ENCODE measurements at places on chromosomes 13 and 19.
A peak's percentile ranks its signal among the peaks of the same experiment; 100 is the strongest.

DNA sequence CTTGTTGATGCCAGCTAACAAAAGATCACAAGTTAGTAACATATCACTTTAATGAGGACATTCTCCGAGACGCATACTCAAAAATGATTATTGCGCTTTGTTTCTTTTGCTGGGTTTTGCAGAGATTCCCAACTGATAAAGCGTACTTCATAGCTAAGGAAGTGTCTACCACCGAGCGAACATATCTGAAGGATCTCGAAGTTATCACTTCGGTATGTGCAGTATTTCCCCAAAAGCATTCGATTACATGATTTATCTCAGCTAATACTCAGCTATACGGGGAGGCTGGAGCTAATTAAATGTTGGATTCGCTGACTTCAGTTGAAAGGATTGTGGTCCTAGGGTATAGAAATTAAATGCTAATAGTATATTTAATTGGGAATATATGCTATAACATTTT lies 166.3 kb downstream of the STK24 start:
- DNase-seq, result no peak

DNA sequence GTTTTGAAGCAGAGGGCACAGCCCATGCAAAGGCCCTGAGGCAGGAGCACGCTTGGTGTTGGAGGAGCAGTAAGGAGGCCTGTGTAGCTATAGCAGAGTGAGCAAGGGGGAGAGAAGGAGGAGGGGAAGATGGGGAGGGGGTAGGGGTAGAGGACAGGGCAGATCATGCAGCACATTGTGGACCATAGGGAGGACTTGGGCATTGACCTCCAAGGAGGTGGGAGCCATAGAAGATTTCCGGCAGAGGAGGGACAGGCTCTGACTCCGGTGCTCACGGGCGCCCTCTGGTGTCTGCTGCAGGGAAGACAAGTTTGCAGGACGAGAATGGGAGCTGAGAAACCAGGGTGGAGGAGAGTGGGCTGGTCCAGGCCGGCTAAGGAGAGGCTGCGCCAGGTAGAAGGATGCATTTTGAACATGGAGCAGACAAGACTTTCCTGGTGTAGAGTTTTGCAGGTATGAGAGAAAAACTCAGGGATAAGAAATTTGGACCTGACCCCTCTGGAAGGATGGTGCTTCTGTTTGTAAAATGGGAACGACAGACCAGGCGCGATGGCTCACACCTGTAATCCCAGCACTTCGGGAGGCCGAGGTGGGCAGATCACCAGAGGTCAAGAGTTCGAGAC lies 13.7 kb upstream of the CREB3L3 start:
- DNase-seq, result peak; percentile 85

- DNase-seq, result peak; percentile 46
Observed at GRCh38 chr13:48505597-48506091, 27.2 kb downstream of the RCBTB2 start.

GRCh38 chr13:71290963-71291841 lies 575.8 kb downstream of the DACH1 start:
- DNase-seq, result peak; percentile 6

DNA sequence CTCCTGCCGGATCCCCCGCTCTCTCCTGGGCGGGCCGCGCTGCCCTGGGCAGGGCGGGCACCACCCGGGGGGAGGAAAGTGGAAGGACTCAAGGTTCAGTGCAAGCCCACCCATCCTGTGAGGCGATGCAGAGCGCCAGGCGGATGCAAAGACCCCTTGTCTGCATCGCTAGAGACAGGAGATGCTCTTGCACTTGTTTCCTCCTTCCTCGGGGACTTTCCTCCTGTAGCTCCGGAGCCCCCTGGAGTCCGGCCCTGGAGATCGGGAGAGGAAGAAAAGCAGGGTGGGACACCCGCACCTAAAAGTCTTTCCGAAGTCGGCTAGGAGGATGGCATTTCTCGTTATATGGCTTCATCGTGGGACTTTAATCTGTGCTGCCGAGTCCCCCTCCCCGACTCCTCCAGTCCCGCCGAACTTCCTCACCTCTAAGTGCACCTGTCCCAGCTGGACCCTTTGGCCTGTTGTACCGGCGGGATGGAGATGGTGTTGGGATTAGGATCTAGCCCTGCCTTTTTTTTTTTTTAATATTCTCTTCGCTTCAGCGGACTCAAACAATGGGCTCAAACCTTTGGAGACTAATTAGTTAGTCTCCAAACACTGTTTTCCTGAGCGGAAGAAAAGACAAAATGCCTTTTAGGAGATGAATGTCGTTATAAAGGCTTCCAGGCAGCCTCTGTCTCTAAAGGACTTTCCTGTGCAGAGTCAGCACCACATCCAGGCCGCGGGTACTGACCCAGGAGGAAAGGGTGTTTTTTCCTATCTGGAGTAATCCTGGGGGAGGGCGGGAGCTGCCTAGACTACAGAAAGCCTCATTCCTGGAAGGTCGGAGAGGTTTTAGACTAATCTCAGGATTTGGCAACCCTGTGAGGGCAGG lies 725 bp downstream of the FAM124A start:
- no peak for DNase-seq

GRCh38 chr19:709196-709964 lies 645 bp downstream of the PALM start:
- no peak for DNase-seq

- no peak for DNase-seq
Observed at GRCh38 chr19:16721051-16721450, 1.4 kb downstream of the NWD1 start.

- no peak for DNase-seq
Observed at GRCh38 chr13:74767050-74767449, 632.8 kb upstream of the KLF12 start.

DNA sequence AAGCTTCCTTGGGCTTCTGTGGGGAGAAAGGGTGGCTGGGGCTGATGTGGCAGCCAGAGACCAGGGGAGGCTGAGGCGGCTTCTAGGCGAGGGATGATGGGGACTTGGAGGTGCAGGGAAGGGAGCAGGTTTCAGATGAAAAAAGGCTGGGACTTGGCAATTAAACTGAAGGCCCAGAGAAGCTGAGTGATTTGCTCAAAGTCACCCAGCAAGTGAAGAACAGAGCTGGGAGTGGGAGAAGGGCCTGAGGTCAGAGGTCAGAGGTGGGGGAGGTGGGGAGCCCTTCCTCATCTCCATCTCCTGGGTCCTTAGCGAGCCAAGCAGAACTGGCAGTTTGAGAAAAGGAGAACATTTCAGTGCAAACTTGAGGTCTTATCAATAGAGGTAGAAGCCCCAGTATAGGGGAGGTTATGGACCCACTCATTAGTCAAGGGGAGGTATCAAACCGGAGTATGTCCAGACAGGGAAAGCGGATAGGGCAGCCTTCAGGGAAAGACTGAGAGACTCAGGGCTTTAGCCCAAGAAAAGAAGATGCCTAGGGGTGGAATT lies 49.6 kb upstream of the NFIC start:
- no peak for DNase-seq

DNA sequence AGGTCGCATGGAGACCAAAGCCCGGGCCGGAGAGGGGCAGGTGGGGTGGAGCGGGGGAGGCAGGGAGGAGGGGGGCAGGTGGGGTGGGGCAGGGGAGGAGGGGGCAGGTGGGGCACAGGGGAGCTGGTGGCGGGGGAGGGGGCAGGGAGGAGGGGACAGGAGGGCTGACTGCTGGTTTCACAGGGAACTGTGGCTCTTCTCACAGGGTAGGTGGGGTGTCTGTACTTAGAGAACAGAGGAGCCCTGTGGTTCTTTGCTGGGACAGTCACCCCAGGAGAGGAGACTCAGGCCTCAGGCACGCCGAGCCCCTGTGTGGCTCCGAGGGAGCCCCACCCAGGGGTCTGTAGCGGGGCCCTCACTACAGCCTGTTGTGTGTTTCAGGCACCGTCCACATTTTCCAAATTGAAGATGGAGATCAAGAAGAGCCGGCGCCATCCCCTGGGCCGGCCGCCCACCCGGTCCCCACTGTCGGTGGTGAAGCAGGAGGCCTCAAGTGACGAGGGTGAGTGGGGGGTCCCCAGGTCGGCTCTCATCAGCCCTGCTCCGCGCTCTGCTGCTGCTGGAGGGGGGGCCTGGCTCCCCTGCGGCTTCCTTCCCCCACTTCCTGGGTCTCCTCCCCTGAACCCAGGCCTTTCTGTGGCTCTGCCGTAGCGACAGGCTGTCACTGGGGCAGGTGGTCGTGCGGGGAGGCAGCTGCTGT lies 162.7 kb downstream of the KDM4B start:
- DNase-seq, result no peak

DNA sequence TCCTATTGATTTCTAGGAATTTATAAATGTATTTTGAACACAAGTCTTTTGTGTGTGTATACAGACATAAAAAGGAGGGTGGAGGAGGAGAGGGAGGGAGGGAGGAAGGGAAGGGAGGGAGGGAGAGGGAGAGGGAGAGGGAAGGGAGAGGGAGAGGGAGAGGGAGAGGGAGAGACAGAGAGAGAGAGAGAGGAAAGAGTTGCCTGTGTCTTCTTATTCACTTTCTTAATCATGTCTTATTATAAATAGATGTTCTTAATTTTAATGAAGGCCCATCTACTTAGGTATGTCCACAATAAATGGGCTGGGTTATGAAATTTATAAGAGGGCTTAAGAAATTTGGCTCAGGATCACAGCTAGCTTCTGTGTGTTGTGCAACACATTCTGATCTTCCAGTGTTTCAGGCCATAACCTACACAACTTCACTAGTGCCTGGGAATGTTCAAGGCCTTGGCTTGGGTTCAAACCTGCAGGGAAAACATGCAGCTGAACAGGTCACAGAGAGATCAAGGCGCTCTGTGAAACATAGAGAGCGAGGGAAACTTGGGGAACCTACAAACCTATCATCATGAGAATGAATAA lies 39.3 kb downstream of the ZNF45 start:
- no peak for DNase-seq

DNA sequence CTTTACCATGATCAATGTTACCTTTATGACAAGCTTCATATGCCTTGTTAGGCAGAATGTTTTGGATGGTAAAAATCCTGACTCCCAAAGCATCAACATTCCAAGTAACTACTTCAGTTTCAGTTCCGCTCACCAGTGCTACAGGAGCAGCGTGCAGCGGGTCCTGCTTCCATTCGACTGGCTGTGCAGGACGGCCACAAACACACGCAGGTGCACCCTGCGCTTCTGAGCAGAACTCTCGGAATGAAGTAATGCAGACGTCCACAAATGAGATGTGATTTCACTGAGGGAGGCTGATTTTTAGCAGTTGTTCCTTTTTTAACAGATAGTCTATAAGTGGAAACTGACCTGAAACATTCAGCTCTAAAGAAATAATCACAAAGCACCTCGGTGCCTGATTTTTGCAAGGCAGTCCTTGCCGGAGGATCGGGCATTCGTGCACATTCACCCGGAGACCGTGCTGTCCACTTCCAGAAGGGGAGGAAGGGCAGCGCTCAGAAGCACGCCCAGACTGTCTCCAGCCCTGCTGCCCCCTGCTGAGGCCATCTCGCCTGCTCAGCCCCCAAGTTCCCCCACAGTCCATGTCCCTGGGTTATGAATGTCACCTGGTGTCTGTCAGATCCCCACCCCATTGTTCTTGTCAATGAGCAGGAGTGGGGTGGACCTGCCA lies 85.8 kb downstream of the RAB20 start:
- DNase-seq, result no peak

GRCh38 chr13:76667551-76667950 lies 218.7 kb downstream of the KCTD12 start:
- DNase-seq, result peak; percentile 60

GRCh38 chr13:100330662-100331061 lies 241.8 kb downstream of the PCCA start:
- DNase-seq, result no peak

- DNase-seq, result peak; percentile 34
Observed at GRCh38 chr19:43525836-43526771, 897 bp downstream of the ETHE1 start.

DNA sequence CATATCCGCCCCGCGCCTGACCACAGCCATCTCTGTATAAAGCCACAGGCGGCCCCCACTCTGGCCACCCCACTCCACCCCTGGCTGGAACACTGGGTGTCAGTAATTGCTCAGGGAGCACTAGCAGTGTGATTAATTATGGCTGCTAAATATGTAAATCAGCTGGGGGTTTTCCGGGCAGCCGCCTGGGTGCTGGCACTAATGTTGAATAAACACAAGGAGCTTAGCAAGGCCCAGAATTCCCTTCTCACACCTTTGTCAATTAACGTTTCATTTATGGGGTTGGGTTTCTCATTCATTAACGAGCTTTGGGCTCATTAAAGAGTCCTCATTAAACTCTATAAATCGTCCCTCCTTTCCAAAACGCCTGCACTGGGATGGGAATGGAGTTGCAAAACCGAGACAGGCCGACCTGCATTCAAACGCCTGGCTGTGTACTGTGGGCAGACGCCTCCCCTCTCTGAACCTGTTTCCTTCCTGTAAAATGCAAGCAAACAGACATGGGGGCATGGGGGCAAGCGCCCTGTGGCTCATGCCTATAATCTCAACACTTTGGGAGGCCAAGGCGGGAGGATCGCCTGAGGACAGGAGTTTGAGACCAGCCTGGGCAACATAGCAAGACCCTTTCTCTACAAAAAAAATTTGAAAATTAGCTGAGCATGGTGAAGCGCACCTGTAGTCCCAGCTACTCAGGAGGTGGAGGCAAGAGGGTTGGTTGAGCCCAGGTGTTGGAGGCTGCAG lies 17.7 kb upstream of the OLFM2 start:
- no peak for DNase-seq

- DNase-seq, result no peak
Observed at GRCh38 chr13:70835371-70835770, 727.1 kb upstream of the KLHL1 start.

- DNase-seq, result no peak
Observed at GRCh38 chr13:51697181-51697580, 106.8 kb downstream of the DHRS12 start.

GRCh38 chr19:10602330-10603083 lies 15.4 kb upstream of the AP1M2 start:
- peak; percentile 99 for DNase-seq

DNA sequence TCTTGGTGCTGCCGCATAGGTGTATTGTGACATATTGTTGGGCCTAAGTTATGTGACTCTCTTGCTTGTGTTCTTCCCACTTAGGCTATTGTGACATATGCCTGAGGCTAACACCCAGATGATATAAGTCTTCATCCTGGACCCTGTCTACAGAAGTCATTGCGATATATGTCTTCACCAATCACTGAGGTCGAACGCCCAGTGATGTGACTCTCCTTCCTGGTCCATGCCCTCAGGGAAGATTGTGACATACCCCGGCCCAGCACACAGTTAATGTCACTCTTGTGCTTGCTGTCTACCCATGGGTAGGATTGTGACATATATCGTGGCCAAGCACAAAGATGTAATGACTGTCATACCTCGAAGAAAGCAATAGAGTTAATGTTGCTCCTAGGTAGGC lies 16.9 kb upstream of the ZNF730 start:
- DNase-seq, result no peak

DNA sequence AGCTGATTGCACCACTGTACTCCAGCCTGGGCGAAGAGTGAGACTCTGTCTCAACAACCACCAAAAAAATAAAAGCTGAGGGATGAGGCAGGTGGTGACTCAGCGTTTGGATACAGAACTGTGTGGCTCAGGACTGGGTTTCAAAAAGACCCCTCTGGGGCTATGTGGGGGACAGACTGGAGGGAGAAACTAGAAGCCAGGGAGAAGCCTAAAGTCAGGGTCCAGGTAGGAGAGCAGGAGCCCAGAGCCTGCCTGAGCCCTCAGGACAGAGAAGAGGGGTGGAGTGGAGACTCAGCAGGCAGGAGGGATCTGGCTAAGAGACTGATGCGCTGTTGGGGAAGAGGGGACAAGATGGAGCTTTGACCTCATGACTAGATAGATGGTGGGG lies 1.8 kb upstream of the CD37 start:
- no peak for DNase-seq

- no peak for DNase-seq
Observed at GRCh38 chr19:7910321-7911161, 4.1 kb upstream of the TGFBR3L start.

GRCh38 chr13:27534108-27534980 lies 84.0 kb upstream of the MTIF3 start:
- DNase-seq, result no peak
